ENCODE measurements at places on chromosomes 2 and 18.

DNA sequence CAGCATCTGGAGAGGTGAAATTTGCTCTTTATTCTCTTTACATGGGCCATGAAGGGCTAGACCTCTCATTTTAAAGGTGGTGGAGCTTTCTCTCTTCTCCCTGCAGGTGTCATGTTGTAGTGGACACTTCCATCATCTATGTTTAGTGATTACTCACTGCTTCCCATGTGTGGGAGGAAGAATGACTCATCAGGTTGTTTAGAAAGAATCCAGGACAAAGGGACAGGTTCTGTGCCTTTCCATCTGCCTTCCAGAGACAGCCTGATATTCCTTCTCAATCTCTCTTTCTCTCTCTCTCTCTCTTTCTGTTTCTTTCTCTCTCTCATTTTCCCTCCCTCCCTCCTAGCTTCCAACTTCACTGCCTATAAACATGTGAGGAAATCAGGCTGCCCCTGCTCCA lies 38.7 kb downstream of the SCG2 start:
- no peak for DNase-seq

GRCh38 chr18:76456018-76456750 lies 38.9 kb downstream of the ZNF516 start:
- DNase-seq = no peak

GRCh38 chr2:102226612-102227391 lies 40.0 kb downstream of the IL1RL2 start:
- DNase-seq = no peak

- no peak for DNase-seq
These were observed 198.9 kb downstream of the CDCA7 start for GRCh38 chr2:173553593-173553992.

DNA sequence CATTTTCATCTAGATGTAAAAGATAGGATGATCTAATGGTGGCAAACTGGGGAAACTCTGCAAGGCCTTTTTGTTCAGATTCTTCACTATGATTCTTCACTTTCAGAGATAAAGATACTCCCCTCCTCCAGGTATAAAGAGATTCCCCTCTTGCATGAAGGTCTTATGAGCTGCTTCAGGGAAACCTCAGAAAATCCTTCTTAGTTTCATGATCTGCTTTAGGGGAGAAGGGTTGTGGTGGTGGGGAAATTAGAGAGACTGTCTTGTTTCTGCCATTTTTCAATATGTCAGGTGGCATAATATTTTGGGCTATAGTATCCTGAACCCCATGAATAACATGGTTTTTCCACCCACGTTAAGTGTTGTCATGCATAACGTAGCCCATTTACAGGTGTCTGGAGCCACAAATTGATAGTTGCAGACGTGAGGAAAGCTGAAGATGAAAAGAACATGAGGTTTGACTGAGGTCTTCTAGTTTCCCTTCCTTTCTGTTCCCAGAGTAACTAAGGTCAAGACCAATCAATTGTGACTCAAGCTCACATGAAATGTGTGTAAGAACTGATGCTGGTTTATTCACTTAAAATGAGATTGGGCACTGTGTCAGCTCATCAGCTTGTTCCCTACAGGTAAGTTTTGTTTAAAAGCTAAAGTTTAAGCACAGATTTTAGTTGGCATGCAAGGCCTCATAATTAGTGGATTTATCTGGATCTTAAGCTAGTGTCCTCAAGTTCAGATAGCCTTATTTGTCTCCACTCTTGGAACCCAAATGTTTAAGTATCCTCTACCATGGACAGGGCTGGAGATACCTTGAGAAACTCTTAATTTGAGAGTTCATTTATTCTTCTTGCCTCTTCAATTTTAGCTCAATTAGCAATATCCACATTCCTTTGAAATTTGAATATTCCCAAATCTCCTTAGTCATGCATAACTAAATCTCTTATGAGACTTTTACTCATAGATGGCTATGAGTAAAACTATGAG lies 304.5 kb upstream of the FANCL start:
- DNase-seq = no peak

- DNase-seq = no peak
These were observed 155.1 kb upstream of the TANK start for GRCh38 chr2:161005170-161005569.

GRCh38 chr2:144277622-144278354 lies 242.1 kb downstream of the ZEB2 start:
- no peak for DNase-seq

GRCh38 chr2:19046986-19047780 lies 311.2 kb downstream of the OSR1 start:
- DNase-seq = no peak

- DNase-seq = no peak
These were observed 26.7 kb downstream of the RAMP1 start for GRCh38 chr2:237885931-237886684.

DNA sequence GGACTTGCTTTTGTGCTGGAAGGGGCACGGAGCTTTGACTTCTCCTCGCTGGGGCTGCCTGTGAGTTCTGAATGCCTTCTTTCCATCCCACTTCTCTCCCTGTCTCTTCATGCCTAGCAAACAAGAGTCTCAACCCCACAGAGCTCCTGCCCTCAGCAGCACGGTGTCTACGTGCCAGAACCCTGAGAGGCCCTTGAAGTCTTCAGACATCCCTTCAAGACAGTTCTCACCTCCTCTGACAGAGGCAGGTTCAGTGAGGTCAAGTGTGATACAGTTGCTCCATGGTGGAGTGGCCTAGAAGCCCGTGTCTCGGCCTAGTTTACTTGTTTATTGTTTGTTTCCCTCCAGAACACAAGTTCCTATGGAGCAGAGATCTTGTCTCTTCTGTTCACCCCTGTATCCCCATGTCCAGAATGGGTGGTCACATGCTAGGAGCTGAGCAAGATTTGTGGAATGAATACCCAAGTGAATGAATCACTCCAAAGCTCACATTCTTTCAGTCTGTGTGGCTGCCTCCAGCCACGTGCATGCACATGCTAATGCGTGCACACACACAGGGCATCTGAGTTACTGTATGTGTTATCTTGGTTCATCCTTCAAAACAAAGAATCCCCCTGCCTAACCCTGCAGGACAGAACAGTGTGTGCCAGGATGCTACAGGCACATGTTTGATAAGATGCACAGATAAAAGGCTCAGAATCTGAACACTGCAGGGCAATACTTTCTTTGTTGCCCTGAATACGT lies 391.6 kb downstream of the NBAS start:
- no peak for DNase-seq

- DNase-seq = no peak
These were observed 34.3 kb downstream of the PKP4 start for GRCh38 chr2:158491072-158491471.

DNA sequence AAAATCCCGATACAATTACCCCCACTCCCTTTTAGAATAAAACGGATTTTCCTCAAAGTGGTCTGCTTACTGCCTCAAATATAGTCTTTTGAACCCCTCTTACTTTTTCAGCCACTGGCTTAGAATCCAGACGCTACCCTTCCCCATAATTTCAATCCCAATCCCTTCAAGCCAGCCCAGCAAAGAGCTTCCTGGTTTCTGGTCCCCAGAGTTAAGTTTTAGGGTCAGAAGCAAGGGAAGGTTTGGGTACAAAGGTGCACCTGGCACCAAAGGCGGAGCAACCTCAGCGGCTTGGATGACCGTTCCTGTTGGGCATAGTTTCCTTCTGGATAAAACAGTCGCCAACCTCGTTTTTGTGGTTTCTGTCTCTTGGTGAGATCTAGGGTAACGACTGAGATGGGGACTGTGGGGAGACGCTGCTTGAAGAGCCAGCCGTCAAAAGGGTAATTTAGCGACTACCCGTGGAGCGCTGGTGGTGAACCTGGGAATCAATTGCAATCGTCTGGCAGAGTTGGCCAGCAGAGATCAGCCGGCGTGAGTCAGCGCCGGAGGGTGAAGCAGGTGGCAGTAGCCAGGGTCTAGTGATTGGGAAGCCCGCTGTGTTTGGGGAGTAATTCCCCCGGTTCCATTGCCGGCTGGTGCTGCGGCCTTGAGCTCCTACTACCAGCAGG lies 1.6 kb downstream of the FEV start:
- DNase-seq = no peak

- DNase-seq = no peak
These were observed 16.9 kb downstream of the LCT start for GRCh38 chr2:135820003-135820618.

DNA sequence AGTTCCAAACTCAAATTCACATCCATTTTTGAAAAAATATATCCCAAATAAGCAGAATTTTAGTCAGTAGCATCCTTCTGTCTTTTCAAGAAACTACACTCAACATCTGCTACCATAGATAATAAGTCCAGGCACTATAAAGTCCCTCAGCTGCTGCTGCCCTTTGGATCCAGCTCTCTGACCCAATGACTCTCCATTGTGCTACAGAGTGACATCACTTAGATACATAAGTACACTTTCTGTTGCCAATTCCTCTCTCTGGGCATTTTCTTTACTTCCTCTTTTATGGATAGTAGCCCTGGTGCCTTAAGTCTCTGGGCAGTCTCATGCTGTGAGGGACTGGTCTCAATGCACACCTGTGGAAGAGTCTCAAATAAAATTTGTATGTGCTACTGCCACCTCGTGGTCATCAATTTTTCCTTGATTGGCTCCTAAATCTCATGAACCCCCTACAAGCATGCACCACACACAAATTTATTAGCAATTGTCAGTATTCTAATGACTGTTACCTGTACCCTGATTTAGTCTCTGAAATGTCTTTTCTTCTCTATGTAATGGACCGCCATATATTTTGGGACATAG lies 219.2 kb downstream of the LRP1B start:
- DNase-seq = no peak
